ENCODE measurements at places on chromosomes 1 and 21.

GRCh38 chr1:40438391-40439015 is 11.8 kb upstream of the ZFP69B start:
- no peak for DNase-seq

- DNase-seq: no peak
These were observed 70.2 kb upstream of the BTG3 start for GRCh38 chr21:17682924-17683323.

DNA sequence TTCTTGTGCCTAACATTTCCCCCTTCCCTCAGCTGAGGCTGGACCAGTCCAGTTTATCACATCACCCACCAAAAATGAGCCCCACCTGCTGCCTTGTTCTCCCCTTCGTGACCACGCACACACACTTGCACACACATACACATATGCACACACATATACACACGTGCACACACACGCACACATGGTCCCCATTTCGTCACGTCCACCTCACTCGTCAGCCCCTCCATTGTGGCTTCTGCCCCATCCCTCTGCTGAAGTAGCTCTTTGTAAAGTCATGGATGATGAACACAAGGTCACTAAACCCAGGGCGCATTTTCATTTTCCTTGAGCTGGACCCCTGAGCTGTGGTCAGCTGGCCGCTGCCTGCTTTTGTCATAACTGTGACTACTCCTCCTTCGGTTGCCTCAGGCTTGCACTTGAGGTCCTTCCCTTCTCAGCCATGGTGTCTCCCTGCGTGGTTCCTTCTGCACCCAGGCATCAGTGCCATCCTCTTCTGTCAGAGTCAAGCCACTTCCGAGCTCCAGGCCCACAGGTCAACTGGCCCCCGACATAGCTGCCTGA is 93.8 kb downstream of the SYT2 start:
- no peak for DNase-seq

GRCh38 chr1:226762988-226763904 is 24.2 kb upstream of the ITPKB start:
- DNase-seq: no peak

GRCh38 chr1:188888386-188888785 is 1589.3 kb downstream of the BRINP3 start:
- no peak for DNase-seq

GRCh38 chr1:152411134-152411533 is 2.9 kb downstream of the CRNN start:
- DNase-seq: no peak

DNA sequence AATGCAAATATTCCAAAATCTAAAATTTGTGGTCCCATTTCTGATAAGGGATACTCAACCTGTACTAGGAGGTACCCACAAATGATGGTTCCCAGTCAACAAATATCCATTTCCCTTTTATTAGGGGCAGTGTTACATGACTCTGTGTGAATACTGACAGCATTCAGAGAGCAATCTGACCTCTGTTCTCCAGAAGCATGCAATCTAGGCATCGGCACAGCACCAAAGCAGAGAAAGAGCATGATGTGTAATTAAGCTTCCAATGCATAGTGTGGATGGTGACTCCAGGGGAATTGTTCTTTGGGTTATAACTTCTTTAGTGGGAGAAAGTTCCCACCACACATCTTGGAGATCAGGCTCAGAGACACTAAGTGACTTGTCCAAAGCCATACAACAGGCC is 71.6 kb downstream of the ELAVL4 start:
- no peak for DNase-seq

DNA sequence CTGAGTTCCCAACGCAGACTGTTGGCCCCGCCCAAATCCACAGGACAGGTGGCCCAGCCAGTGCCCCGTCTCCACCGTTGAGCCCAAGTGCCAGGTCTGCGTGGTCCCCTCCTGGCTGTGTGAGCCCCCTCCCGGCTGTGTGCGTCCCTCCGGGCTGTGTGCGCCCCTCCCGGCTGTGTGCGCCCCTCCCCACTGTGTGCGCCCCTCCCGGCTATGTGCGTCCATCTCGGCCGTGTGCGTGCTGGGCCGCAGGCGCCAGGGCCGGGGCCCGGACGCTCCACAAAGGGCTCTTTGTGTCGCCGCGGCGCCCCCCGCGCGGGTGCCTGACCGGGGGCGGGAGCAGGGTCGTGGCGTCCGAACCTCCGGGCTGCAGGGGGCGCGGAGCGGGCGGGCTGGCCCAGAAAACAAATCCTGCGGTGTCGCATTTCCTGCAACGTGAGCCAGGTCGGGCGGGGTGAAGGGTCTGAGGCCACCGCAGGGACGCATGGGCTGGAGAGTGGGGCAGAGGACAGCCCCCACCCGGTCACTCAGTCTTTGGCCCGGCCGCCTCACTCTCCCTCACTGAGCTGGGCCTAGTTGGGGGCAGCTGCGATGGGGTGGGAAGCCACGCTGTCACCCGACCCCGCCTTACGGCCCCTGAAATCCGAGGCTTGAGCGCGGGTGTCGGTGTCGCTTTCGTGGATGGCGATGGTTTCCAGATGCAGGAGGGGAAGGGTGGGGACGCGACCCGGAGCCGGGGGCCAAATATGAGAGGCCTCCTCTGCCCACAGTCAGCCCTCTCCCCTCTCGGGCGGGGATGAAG is 18.8 kb downstream of the TNFRSF25 start:
- no peak for DNase-seq
